HepG2 (cell line): ENCODE measurements at places on chromosomes 4 and X. TPM values are rescaled to one million over a fixed set of nuclear protein-coding genes. Genes with fewer than 3 reads are reported as not detected.

DNA sequence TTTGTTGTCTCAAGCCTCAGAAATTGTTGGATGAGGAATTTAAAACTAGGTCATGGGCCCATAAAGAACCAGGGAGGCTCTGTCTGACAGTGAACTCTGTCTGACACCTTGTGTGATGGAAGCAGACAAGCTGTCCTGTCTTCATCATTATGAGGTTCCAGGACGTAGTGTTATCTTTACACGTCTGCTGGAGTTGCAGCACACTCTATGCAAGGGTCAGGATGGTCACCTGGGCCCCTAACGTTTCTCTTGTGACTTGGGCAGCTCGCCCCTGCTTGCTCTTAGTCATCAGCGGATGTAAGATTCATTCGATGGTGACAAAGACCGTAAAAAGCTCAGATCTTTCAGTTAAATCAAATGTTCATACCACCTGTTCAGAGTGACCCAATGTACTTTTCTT, 92.0 kb upstream of the ADGRG2 start:
- H3K27me3 ChIP-seq, result no peaks in the 10 kb centered on the region
- no peaks in the 10 kb centered on the region for H3K4me1 ChIP-seq
- H3K4me3 ChIP-seq, result no peak overlapping the region
- no peak for DNase-seq
- H3K27ac ChIP-seq, result no peak overlapping the region

DNA sequence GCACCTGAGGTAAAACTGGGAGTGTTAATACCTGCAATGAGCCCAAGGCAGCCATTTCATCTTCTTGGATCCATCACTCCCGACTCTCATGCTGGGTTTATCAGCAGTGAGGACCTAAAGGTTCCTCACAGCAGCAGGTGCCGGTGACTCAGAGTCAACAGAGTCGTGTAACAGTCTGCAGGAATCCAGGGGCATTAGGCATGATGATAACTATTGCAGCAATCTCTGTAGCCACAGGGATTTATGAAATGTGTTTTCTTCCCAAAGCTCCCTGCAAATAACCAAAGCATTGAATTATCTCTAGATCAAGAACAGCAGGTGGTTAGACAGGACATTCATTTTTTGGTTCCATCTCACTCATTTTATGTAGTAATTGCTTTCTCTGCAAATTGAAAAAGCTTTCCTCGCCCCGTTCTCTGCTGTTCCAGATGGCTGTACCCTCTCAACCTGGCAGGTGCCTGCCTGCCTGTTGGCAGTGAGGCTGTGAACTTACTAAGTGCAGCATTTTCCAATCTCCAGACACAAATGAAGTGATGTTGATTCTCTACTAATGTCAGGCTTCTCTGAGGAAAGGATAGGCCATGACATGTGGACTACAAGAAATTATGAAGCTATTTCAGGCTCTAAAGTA, 48.1 kb upstream of the TSPAN7 start:
- H3K27me3 ChIP-seq, result no peaks in the 10 kb centered on the region
- no peak overlapping the region for H3K4me3 ChIP-seq
- no peaks in the 10 kb centered on the region for H3K36me3 ChIP-seq
- no peaks in the 10 kb centered on the region for H3K4me1 ChIP-seq
- no peak overlapping the region for H3K27ac ChIP-seq
- peak; percentile 0 for DNase-seq

The PDHA2 gene
- not detected in 2 replicates for total RNA-seq

The SLC2A9 gene
- total RNA-seq, result 19.9 and 36.2 TPM in 2 replicates

DNA sequence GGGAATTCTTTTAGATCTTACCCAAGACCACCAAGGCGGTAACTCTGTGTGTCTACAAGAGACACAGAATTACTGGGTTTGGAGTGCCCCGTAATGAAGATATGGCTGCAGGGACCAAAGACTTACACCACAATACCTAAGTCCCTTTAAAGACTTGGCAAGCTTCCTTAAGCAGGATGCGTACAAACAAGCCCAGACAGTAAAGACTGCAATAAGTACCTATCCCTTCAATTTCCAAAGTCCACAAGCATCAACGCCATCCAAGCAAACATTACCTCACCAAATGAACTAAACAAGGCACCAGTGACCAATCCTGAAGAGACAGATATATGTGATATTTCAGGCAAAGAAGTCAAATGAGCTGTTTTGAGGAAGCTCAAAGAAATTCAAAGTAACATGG, 42.3 kb upstream of the RNF128 start:
- H3K4me1 ChIP-seq, result no peaks in the 10 kb centered on the region
- H3K27me3 ChIP-seq, result no peaks in the 10 kb centered on the region
- no peak for DNase-seq
- H3K27ac ChIP-seq, result no peak overlapping the region

DNA sequence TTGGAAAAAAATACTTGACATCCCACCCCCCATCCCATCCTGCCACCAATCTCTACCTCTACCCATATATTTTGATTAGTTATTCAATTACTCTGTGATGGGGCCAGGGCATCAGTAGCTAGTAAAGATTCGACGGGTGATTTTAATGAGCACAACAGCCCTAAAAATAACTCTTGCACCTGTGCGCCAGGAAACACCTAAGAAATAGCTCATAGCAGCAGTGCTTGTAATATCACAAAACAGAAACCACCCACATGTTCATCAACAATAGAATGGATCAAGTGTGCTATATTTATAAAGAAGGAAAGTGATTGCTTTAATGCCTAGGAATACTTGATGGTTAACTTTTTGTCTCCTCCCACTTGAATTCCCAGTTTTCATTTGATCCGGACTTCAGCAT, 225.6 kb upstream of the LCORL start:
- H3K4me1 ChIP-seq, result no peaks in the 10 kb centered on the region
- no peaks in the 10 kb centered on the region for H3K36me3 ChIP-seq
- H3K27me3 ChIP-seq, result no peaks in the 10 kb centered on the region
- no peak overlapping the region for H3K27ac ChIP-seq
- no peak overlapping the region for H3K4me3 ChIP-seq

GRCh38 chr4:90606781-90607180, 479.6 kb downstream of the CCSER1 start:
- no peaks in the 10 kb centered on the region for H3K27me3 ChIP-seq
- no peak overlapping the region for H3K4me3 ChIP-seq
- H3K27ac ChIP-seq, result no peak overlapping the region
- no peaks in the 10 kb centered on the region for H3K36me3 ChIP-seq
- DNase-seq, result no peak
- no peaks in the 10 kb centered on the region for H3K4me1 ChIP-seq

DNA sequence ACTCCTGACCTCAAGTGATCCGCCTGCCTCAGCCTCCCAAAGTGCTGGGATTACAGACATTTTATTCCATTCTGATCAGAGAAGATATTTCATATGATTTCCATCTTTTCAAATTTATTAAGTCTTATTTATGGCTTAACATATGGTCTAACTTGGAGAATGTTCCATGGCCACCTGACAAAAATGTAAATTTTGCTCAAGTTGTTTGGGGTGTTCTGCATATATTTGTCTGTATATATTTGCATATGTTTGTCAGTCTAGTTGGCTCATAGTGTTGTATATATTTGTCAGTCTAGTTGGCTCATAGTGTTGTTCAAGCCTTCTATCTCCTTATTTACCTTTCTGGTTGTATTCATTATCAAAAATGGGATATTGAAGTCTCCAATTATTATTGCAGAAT, 16.2 kb upstream of the ATRX start:
- H3K36me3 ChIP-seq, result no peaks in the 10 kb centered on the region
- H3K4me3 ChIP-seq, result no peak overlapping the region
- H3K4me1 ChIP-seq, result no peaks in the 10 kb centered on the region
- H3K27ac ChIP-seq, result no peak overlapping the region
- no peak for DNase-seq

The ADGRG2 gene
- total RNA-seq, result not detected in 2 replicates

DNA sequence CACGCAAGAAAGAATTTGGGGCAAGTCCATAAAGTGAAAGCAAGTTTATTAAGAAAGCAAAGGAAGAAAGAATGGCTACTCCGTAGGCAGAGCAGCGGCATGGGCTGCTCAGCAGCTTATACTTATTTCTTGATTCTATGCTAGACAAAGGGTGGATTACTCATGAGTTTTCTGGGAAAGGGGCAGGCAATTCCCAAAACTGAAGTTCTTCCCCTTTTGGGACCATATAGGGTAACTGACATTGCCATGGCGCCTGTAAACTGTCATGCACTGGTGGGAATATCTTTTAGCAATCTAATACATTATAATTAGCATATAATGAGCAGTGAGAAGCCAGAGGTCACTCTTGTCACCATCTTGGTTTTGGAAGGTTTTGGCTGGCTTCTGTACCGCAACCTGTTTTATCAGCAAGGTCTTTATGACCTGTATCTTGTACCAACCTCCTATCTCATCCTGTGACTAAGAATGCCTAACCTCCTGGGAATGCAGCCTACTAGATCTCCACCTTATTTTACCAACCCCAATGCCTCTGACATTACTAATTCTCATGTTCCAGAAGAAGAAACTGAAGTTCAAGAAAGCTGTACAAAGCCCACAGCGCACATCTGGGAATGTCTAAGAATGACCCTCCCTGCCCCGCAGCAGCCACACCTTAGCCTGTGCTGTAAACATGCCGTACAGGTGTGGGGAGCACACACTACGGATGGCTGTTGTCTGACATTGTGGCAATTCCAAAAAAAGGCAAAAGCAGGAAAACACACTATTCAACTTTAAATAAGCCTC, 18.6 kb downstream of the RXFP1 start:
- no peak overlapping the region for H3K4me3 ChIP-seq
- H3K36me3 ChIP-seq, result no peaks in the 10 kb centered on the region
- H3K27ac ChIP-seq, result no peak overlapping the region
- no peak for DNase-seq

The LEF1 gene
- 0.22 and 0.35 TPM in 2 replicates for total RNA-seq

- no peaks in the 10 kb centered on the region for H3K27me3 ChIP-seq
- H3K4me3 ChIP-seq, result no peak overlapping the region
- no peak overlapping the region for H3K27ac ChIP-seq
Observed at GRCh38 chr4:33086331-33086925, 2366.3 kb downstream of the PCDH7 start.

GRCh38 chr4:74023709-74024108, 14.8 kb downstream of the CXCL3 start:
- H3K27ac ChIP-seq, result no peak overlapping the region
- no peaks in the 10 kb centered on the region for H3K27me3 ChIP-seq
- no peak overlapping the region for H3K4me3 ChIP-seq
- H3K36me3 ChIP-seq, result no peaks in the 10 kb centered on the region
- DNase-seq, result no peak
